ENCODE measurements at places on chromosomes 5 and 9. TPM values are rescaled to one million over a fixed set of nuclear protein-coding genes. Genes with fewer than 3 reads are reported as not detected.

DNA sequence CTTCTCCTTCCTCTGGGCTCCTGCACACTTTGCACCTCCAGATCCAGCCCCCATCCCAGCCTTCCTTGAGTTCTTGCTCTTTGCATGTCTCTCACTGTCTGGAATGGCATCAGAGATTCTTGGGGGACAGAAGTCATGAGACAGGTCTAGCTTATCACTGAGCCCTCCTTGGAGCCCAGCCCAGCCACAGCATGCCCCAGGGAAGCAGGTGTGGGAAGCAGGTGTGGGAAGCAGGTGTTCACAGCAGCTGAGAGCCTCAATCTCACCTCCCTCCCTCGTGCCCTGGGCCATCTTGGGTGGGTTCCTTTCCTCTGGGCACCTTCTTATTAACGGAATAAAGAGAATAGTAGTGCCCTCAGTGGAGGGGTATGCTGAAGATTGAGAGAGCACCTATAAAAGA lies 27.2 kb downstream of the SLC6A7 start:
- no peak for DNase-seq

- no peak for DNase-seq
These were observed 233.7 kb downstream of the TLE1 start for GRCh38 chr9:81455462-81456219.

DNA sequence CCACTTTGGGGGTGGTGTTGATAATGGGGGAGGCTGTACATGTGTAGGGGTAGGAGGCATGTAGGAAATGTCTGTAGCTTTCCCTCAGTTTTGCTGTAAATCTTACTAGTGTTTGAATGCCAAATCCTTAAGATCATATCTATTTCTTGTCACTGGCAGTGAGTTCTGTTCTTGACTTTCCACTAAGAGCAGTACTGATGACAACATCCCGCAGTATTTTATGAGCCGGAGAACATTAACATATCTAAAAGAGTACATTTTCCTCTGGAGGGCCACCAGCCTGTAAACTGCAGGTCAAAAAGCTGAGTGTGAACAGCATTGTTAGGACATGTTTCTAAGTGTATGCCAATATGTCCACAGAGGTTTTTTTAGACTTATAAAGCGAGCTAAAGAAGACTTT lies 2.5 kb upstream of the HSPB3 start:
- no peak for DNase-seq

DNA sequence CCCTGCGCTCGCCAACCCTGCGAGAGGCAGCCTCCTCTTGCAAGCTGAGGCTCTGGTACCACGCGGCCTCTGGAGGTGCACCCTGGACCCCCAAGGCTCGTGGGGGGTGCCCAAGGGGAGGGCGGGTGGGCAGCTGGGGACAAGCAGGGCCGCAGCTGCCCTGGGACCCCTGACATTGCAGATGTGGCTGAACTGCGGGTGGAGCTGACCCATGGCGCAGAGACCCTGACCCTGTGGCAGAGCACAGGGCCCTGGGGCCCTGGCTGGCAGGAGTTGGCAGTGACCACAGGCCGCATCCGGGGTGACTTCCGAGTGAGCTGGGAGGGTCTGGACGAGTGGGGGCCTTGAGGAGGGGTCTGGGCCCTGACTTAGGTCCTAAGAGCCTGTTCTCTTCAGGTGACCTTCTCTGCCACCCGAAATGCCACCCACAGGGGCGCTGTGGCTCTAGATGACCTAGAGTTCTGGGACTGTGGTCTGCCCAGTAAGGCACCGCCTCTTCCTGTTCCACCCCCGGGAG lies 1.5 kb downstream of the MAMDC4 start:
- DNase-seq: no peak

UGT3A1 gene
- total RNA-seq: not detected

ZNF883 gene
- 2.6 TPM for total RNA-seq

DNA sequence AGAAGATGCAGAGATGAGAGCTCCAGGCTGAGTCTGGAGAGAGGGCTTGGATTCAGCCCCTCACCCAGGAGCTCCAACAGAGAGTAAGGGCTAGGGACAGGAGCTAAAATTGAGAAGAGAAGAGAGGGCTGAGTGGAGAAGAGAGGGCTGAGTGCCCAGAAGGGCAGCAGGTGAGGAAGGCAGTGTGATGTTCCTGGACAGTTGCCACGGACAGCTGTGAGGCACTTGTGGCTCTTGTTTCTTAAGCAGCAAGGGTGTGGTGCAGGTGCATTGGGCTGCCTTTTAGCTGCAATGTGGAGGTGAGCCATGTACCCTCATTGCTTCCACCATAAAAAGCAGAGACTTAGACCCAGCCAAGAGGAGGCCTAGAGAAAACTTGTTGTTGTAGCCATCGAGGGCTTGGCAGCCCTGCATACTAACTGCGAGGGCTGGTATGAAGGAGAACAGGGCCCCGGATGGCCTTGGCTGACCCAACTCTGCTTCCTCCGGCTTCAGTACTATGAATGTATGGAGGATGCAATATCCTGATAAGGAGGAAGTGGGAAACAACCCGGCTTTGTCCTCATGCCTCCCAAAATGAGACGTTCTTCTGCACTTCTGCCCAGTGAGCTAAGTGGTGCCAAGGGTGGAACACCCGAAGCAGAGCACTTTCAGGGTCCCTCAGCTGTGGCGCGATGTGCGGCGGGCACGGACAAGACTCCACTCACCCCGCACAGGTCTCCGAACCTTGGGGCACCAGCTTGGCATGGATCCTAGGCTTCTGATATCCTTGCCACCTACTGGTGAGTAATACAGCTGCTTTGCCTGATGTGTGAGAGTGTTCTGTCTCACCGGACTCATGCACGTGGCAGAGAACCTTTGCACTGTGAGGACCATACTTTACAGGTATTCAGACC lies 65.2 kb downstream of the LRRC70 start:
- no peak for DNase-seq

DNA sequence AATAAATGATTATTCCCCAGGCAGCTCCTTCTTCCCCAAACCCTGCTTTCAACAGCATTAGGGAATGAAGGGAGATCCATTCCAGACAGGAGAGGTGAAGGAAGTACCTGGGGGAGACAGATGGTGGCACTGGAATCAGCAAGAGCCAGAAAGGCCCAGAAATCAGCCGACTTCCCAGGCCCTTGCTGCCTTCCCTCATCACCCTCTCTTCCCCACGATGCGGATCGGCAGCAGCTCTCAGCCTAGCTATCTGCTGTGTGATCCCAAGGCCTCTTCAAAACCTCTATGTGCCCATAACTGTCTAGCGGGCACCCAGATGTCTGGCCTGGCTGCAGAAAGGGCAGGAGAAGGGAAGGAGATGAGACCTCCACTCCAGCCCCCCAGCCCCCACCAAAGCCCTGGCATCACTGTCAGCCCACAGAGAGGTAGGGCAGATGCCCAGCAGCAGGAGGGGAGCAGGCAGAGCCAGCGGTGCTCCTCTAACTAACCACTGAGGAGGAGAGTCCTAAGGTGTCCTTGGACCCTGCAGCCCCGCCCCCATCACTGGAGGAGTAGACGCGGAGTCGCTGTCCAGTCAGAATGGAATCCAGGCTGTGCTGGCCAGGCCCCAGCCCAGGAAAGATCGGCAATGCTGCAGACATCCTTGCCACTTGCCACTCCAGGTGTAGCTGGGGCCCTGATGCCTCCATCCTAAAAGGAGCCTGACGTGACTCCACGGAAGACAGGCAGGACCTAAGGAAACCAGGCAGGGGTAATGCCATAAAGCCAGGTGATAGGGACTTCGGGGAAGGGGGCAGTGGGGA lies 12.7 kb downstream of the CNTFR start:
- DNase-seq: no peak

- DNase-seq: no peak
These were observed 26.9 kb upstream of the CEMIP2 start for GRCh38 chr9:71795097-71795813.

JADE2 gene
- total RNA-seq: 66.0 TPM

GRCh38 chr9:72636621-72637020 lies 115.2 kb downstream of the TMC1 start:
- no peak for DNase-seq

DNA sequence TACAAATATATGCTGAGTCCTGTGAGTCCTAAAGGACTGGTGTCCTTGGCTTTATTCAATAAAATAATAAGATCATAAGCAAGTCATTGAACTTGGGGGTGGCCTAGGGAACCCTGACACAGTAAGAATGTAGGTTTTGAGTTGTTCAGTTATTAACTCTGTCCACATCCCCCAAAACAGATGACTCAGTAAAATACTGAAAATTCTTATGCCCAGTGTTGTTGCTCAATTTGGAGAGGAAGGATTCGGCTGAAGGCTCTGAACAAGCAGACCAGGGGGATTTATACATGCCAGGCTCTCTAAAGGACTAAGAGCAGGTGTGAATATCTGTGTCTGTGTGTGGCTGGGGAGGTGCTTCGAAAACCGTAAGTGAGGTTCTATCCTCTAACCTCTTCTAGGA lies 173.7 kb downstream of the RMI1 start:
- DNase-seq: no peak

DNA sequence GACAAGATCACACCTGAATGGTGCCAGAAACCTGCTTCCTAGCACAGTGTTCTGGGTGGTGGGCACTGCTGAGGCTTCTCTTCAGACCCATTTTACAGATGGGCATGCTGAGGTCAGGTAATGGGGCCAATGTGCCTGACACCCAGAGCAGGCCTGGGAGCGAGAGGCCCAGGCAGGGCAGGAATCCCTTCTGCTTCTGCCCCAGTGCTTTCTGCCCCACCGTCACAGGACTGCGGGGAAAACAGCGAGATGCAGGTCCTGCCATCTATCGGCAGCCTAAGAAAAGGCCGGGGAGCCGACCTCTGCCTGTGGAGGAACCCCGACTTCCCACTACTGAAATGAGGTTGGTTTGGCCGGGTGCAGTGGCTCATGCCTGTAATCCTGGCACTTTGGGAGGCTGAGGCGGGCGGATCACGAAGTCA lies 22.8 kb upstream of the RNU6ATAC start:
- no peak for DNase-seq

GRCh38 chr5:95445995-95446394 lies 54.8 kb downstream of the FAM81B start:
- DNase-seq: no peak

- no peak for DNase-seq
These were observed 28.3 kb downstream of the IARS1 start for GRCh38 chr9:92265154-92265553.

DNA sequence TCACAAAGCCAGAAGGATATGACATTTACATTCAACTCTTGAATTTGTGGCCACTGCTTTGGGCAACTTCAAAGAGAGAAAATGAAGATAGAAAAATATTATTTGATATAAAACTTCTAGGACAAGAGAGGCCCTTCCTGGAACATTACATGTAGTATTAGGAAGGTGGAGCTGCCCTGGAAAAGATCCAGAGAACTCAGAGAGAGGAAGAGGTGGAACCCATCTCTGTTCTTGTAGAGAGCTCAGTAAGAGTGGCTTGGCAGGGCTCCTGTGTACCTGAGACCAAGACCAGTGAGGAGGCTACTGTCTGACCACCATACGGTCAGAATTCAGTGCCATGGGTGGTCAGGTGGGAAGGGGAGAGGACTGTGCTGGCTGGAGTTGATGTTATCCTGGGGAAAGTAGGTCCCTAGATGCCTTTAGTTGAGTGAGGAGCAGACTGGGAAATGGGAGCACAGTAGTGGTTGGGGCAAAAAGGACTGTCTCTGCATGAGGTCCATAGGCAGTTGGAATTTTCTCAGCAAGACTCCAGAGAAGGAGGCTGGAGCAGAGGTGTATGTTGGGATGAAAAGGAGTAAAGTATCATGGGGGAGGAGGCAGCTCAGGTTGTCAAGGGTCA lies 7.6 kb downstream of the TGFBI start:
- no peak for DNase-seq

TMEM252 gene
- total RNA-seq: not detected

- DNase-seq: no peak
These were observed 614.1 kb downstream of the EBF1 start for GRCh38 chr5:158485604-158486081.

DNA sequence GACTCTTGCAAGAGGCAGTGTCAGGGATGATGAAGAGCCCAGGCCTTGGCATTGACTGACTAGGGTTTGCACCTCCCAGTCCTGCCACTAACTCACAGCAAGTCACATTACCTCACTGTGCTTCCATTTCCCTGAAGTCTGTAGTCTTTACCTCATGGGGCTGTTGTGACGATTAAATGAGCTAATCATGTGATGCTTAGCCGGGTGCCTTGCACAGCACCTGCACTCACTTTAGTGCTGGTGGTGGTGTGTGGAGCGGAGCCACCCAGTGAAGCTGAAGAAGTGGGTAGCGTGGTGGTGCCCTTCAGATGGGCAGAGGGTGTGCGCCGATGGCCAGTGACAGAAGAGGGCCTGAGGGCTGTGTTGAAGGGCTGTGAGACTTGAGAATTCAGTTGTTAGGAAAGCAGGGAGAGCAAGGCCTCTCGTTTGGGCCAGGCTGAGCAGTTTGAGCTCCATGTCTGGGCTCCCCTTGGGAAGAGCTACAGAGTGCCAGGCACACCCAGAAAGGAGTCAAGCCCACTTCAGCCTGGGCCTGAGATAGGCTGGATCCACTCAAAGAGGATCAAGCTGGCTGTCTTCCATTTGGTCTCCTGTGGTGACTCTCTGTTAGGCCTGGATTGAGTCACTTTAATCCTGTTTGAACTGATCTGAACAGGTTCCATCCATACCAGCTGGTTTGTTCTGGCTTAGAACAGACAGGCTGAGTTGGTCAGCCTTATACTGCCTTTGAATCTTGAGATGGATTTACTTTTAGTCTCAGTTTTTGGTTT lies 42.5 kb downstream of the RALGPS1 start:
- peak; percentile 14 for DNase-seq

GRCh38 chr9:120829650-120830049 lies 13.1 kb downstream of the PSMD5 start:
- DNase-seq: no peak

DNA sequence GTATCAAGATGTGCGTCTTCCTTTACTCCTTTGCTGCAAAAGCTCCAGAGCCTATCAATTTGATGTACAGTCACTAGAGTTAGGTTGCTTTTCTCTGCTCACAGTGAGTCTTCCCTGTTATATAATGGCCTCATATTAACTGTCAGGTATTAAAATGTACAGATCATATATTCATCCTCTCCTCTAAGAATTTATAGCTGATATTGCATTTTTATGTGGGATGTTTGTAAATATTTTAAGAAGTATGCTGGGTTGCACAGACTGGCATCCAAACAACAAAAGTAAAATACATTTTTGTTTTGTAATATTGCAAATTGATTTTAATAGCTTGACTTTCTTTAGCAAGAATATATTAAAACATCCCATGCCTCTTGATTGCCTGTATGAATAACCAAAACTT lies 139.5 kb downstream of the STARD4 start:
- no peak for DNase-seq

DNA sequence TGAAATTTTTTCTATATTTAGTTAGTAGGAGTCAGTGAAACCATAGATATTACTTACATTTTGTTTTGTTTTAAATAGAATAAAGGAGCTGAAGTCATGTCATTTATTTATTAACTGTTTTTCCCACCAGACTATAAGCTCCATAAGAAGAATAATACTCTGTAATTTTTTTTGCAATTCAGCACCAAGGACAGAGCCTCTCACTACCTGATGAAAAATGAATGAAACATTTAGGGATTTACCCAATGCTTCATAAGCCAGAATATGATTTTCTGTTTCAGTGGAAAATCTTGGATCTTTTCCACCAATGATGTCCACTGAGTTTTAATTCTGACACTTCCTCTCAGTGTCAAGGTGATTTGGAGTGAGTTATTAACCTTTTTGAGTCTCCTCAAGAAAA lies 624.9 kb upstream of the GRAMD2B start:
- no peak for DNase-seq

GRCh38 chr5:140977003-140977402 lies 10.7 kb downstream of the PCDHAC2 start:
- no peak for DNase-seq

GRCh38 chr9:134895567-134895907 lies 14.9 kb downstream of the FCN2 start:
- no peak for DNase-seq

- no peak for DNase-seq
These were observed 32.4 kb downstream of the NNT start for GRCh38 chr5:43635374-43635773.

SLC23A1 gene
- total RNA-seq: not detected

Data from breast epithelium (tissue), 4 donors.